Activated CD4-positive, alpha-beta T cell treated with anti-CD3 and anti-CD28 coated beads for 48 hours (primary cell): ENCODE measurements at places on chromosomes 7 and 10.

- DNase-seq: peak; percentile 31
Measured at GRCh38 chr7:85750454-85750949, 563.6 kb upstream of the SEMA3D start.

DNA sequence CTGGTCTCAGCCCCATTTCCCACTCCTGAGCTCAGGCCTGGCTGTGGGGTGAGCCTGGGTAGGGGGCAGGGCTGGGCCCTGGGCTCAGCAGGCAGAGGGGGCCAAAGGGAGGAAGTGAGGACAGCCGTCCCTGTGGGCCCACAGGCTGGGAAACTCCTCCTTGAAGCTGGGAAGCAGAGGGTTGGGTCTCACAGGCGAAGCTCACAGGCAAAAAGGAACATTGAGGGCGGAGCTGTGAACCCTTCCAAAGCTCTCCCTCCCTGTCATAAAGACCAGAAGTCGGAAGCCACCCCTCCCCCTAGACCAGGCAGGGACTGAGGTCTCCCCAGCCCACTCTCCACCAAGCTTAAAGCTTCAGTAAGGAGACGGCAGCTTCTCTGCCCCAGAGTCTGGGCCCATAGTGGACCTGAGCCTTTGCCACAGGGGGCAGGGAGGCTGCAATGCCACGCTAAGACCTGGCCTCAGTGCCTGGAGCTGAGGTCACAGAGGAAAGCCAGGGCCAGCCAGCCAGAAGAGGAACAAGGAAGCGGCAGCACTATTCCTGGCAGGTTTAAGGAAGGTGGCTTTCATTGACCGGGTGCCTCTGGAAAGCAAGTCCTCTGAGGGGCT is 1.0 kb upstream of the KCP start:
- DNase-seq: no peak

- no peak for DNase-seq
Measured at GRCh38 chr10:68095153-68095552, 14.1 kb upstream of the MYPN start.

- DNase-seq: no peak
Measured at GRCh38 chr10:104601166-104601565, 39.9 kb upstream of the SORCS3 start.

- DNase-seq: peak; percentile 85
Measured at GRCh38 chr10:12419262-12419847, 70.0 kb downstream of the CAMK1D start.

- DNase-seq: no peak
Measured at GRCh38 chr10:20714518-20714917, 182.6 kb downstream of the NEBL start.
